Glutamatergic neuron (in vitro differentiated cells): ENCODE measurements at places on chromosomes 4 and X. TPM values are rescaled to one million over a fixed set of nuclear protein-coding genes. Genes with fewer than 3 reads are reported as not detected.

DCAF12L2 gene
- total RNA-seq, result 0.51 TPM

CUL4B gene
- 33.0 TPM for total RNA-seq

HSFX3 gene
- total RNA-seq, result not detected

CDS1 gene
- 1.3 TPM for total RNA-seq

ARR3 gene
- not detected for total RNA-seq

TBL1X gene
- total RNA-seq, result 6.5 TPM

PAGE2 gene
- not detected for total RNA-seq

ZNF157 gene
- 2.9 TPM for total RNA-seq

GRID2 gene
- total RNA-seq, result 2.1 TPM

ASMT gene
- not detected for total RNA-seq

CXCL13 gene
- not detected for total RNA-seq

SYTL5 gene
- not detected for total RNA-seq

- DNase-seq, result no peak
Measured at GRCh38 chr4:115323106-115323707, 209.8 kb upstream of the NDST4 start.

- DNase-seq, result no peak
Measured at GRCh38 chr4:52052475-52052780, 1.3 kb downstream of the SPATA18 start.

DNA sequence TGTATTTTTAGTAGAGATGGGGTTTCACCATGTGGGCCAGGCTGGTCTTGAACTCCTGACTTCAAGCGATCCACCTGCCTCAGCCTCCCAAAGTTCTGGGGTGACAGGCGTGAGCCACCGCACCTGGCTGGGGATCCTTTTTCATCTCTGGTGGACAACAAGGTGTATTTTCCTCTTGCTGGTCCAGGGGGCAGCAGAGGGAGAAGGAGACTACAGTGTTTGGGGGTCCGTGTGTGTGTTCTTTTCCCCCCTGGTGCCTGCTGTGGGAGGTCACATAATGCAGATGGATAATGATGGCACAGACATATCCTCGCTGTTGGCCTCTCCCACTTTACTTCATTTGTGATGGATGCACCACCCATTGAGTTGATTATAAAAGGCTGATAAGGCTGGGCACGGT is 39.0 kb upstream of the CD99 start:
- no peak for DNase-seq

- DNase-seq, result no peak
Measured at GRCh38 chrX:118521435-118521834, 25.8 kb downstream of the DOCK11 start.

- no peak for DNase-seq
Measured at GRCh38 chrX:106963111-106963510, 36.9 kb downstream of the MORC4 start.

- DNase-seq, result no peak
Measured at GRCh38 chrX:137118536-137118935, 84.7 kb upstream of the GPR101 start.

DNA sequence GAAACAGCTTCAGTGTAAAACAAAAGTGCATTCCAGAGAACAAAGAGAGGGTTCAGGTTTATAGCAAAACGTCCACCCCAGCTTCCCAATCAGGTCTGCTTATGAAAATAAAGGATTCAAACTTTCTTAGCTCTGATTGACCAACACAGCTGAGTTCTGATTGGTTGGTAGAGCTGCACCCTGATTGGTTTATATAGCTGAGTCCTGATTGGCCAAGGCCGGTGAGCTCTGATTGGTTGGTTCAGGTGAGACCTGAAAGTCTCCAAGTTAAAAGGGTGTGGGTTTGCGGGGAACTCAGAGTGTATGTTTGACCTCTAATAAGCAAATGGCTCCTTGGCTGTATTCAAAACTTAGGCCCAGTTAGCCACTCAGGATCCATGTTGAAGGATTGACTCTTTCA is 20.9 kb downstream of the CLRN2 start:
- DNase-seq, result no peak

DNA sequence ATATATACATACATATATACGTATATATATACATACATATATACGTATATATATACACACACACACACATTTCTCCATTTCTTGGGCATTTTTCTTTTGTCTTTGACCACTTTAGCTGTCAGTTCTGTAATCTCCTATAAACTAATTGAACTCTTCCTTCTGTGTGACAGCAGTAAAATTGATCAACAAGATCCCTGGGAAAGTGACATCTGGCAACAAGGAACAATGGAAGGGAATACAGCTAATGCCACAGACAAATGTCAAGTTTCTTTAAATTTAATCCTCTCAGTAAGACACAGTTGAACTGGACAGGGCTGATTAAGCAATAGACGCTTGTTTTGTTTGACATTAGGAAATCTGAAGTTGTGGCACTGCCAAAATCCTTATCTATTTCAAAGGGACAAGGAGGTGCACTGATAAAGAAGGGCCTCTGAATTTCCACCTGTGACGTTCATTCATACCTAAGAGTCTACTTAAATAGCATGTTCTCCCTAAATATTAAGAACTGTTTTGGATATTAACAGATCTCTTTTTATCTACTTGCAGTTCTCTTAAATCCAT is 126.9 kb downstream of the RNF150 start:
- DNase-seq, result no peak

- DNase-seq, result no peak
Measured at GRCh38 chr4:75715105-75715799, 9.1 kb upstream of the USO1 start.

- DNase-seq, result no peak
Measured at GRCh38 chr4:61149278-61149677, 50.8 kb upstream of the ADGRL3 start.

DNA sequence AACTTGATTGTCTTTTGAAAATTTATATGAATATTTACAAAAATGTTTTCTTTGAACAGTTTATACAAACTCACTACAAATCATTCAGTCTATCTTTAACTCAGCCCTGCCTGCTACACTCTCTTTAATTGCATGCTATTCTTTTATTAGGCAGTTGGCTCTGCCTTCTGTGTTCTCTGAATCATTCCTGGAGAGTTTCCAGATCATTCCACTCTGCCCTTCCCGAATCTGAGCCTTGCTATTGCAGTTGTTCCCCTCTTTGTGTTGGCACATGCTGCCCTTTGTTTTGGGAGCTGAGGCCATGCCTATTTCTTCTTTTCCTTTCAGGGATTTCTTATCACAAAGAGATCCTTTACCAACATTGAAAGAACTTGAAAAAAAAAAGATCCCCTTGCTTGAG is 8.7 kb upstream of the TECRL start:
- DNase-seq, result no peak

GRCh38 chr4:124455671-124456070 is 256.9 kb downstream of the ANKRD50 start:
- no peak for DNase-seq

DNA sequence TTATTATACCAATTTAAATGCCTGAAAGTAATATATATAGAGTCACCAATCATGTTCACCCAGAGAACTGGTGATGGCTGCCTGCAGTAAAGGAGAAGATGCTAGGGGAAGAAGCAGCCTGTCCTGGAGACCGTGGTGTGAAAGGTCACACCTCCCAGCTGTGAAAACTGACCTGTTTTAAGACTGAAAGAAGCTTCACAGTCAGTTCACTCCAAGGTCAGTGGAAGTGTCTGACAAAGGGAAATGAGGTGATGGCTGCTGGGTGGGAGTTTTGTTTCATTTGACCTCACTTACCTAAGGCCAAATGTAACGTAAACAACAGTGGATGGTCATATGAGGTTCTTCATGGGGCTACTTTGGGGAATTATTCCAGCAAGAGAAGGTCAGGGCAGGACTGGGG is 352.1 kb upstream of the GATB start:
- no peak for DNase-seq

- no peak for DNase-seq
Measured at GRCh38 chr4:108941904-108942430, 179.1 kb upstream of the ETNPPL start.

DNA sequence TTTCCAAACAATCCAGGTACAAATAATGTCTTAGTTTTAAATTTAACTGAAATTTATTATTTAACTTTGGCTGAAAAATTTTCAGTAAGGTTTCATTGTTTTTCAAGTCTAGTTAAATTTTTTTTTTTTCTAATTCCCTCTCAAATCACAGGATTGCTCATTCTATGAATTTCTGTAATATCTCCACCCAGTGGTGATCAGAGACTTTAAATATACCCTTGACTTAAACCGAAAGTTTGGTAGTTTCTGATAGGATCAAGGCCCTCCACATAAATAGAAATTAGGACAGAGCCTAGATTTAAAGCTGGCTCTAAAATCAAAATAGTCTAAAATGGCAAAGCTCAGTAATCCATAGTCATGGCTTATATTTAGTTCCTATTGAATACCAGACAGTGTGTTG is 175.4 kb downstream of the TBCK start:
- no peak for DNase-seq

DNA sequence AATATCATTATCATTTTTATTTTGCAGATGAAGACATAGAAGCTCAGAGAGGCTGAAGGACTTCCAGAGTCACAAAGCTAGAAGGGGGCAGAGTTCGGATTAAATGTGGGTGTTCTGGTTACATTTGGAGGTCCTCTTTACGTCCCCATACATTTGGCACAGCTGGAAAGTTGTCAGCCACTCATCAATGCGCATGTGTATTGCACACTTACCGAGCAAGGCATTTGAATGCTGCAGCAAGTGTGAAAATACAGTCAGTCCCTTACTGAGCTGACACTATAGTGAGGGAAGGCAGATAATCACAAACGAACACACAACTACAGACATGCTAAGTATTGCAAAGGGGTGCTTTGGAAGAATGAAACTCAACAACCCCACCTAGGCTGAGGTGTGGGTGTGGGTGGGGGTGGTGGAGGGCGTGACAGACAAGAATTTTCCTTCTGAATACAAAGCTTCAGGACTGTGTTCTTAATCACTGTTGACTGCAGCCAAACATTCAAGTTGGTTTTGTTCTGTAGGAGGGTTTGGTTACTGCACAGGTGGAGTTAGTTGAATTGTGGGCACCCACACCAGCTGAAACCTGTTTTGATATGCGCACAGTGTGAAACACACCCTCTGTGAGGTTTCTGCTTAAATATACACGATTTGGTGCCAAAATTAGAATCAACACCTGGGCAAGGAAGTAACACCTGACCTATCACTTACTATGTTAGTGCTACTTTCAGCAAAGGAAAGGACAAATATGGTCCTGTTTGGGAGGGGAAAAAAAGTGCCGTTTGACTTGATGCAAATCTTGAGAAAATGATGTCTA is 72.4 kb downstream of the COQ2 start:
- no peak for DNase-seq

GRCh38 chr4:134740290-134740689 is 538.7 kb upstream of the PABPC4L start:
- DNase-seq, result no peak

GRCh38 chr4:8732092-8732491 is 139.5 kb downstream of the CPZ start:
- no peak for DNase-seq

DNA sequence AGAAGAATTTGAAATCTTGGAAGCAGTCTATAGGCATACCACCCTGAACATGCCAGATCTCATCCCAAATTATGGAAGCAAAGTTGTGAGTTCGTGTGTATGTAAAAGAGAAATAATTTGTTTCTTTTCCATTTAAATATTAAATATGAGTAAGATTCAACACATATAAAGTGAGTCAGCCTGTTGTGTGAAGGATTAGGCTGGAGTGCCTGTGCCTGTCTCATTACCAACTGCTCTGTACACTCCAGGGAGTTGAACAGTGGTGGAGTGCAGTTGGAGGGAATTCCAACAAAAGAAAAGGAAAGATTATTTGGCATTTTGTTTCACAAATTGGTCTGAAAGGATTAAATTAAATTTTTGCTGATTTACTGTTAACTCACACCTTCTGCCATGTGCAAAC is 435.6 kb downstream of the FAT4 start:
- DNase-seq, result no peak

- DNase-seq, result no peak
Measured at GRCh38 chr4:110245577-110245976, 47.2 kb upstream of the ELOVL6 start.

DNA sequence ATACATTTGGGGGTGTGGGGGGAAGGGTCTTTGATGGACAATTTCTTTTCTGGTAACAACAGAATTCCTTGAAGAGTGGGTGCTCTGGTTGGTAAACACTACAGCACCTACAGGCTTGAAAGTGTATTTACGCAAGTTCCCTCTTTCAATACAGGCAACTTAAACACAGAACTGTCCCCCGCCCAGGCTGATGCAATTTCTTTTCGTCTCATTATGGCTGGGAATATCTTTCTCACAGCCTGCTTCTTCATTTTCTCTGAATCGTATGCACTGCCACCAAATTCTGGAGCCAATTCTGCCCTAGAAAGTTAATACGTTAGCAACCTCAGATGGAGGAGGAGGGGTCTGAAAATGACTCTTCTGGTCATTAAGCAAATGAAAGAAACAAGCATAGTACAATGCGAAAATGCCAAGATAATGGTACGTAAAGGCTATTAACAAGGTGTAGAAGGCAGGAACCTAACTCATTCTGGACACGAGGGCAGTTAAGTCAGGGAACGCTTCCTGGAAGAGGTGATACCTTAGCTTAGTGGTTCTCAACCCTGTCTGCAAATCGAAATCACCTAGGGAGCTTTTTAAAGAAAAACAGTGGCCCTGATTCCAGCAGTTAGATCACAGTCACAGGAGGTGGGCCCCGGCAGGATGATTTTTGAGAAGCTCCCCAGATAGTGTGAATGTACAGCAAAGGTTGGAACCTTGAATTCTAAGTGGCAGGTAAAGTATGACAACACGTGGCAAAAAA is 1.0 kb downstream of the AGA start:
- DNase-seq, result no peak

GRCh38 chrX:11435568-11435967 is 142.4 kb downstream of the AMELX start:
- no peak for DNase-seq

DNA sequence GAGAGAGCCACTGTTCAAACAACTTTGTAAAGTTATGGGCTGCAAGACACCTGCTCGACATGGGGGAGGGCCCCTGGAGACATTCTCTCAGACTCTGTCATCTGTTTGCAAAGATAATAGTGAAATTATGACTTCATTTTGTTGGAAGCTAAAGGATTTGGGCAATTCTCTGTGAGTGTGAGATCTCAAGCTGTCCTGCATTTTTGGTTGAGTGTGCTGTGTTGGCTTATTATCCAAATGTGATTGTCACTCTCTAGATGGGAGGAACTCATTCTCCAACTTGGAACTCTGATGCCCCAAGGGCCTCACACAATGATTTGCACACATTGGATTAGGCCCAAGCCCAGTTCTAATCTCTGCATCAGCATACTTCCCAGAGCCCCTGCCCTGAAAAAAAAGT is 63.7 kb downstream of the STK32B start:
- no peak for DNase-seq

DNA sequence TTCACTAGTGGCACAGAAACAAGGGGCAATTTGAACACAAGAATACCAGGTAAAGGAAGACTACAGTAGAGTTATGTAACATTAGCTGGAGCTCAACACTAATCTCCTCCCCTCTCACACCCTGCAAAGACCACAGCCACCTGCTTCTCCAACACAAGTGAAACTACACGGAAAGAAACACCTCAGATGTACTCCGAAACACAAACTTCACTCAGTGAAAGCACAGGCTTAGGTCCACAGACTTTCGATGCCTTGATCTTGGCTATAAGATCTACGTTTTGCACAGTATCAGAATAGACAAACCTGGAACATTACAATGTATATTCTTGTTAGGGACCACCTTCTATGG is 7.6 kb downstream of the ACSL1 start:
- DNase-seq, result no peak

- no peak for DNase-seq
Measured at GRCh38 chrX:42624524-42624923, 153.4 kb downstream of the PPP1R2C start.

GRCh38 chr4:10925996-10926395 is 241.4 kb upstream of the CLNK start:
- DNase-seq, result no peak

GRCh38 chrX:30657196-30658161 is 4.3 kb downstream of the GK start:
- no peak for DNase-seq

- no peak for DNase-seq
Measured at GRCh38 chrX:135543172-135543571, 22.7 kb downstream of the INTS6L start.
